Esophagus muscularis mucosa (tissue), 4 donors: ENCODE measurements at places on chromosomes 3 and 15. TPM values are rescaled to one million over a fixed set of nuclear protein-coding genes. Genes with fewer than 3 reads are reported as not detected.
A peak's percentile ranks its signal among the peaks of the same experiment; 100 is the strongest.

AP3B2 gene
- total RNA-seq: 1.8 TPM

GRM2 gene
- total RNA-seq: not detected

FOXB1 gene
- total RNA-seq: not detected

CASR gene
- not detected for total RNA-seq

HRH1 gene
- 6.2 TPM for total RNA-seq

- H3K4me1 ChIP-seq: peaks cover 55% of the 10 kb centered on the region
- DNase-seq: peak; percentile 93
- H3K36me3 ChIP-seq: no peaks in the 10 kb centered on the region
- H3K27ac ChIP-seq: no peak overlapping the region
These were observed 417.7 kb upstream of the TBL1XR1 start for GRCh38 chr3:177615015-177615414.

GRCh38 chr3:143158014-143158988 lies 38.7 kb downstream of the CHST2 start:
- no peak overlapping the region for H3K4me3 ChIP-seq
- no peaks in the 10 kb centered on the region for H3K4me1 ChIP-seq
- H3K27ac ChIP-seq: no peak overlapping the region

DNA sequence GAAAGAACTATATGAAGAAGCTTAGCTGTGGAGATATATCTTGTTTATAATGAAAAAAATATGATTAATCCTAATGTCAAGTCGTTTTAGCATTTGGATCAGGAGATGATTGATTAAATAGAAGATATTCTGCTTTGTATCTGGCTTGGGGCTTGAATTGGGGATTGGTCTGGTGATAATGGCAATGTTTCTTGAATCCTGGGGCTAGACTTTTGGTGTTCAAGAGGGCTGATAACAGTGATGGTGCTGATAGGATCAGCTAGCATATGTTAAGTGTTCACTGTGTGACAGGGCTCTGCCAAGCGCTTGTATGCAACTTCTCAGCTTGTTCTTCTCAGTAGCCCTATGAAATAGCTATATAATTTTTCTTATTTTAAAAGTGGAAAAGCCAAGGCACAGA lies 20.2 kb downstream of the CNOT10 start:
- H3K4me3 ChIP-seq: no peak overlapping the region
- no peak overlapping the region for H3K27ac ChIP-seq
- H3K36me3 ChIP-seq: peaks cover 10% of the 10 kb centered on the region

DNA sequence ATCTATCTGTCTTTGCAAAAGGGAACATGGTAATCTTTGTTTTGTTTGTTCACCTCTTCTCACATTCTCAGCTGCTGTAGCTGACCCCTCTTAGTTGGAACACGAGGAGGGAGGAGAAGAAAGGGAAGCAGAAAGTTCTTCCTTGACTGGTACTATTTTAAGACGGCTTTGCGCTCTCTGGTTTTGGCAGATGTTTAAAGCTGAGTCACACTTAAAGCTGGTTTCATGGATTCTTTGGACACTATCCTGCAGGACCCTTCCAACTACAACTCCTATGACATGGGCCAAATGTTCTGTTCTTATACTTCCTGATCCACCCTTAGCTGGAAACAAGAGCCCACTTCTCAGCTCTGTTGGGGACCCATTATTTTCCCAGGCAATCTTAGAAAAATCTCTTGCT lies 40.6 kb upstream of the FXR1 start:
- no peaks in the 10 kb centered on the region for H3K36me3 ChIP-seq
- no peak for DNase-seq
- H3K27me3 ChIP-seq: no peaks in the 10 kb centered on the region
- peaks cover 8% of the 10 kb centered on the region for H3K4me1 ChIP-seq
- H3K4me3 ChIP-seq: no peak overlapping the region

GRCh38 chr3:85838921-85839320 lies 880.1 kb downstream of the CADM2 start:
- no peaks in the 10 kb centered on the region for H3K4me1 ChIP-seq
- no peaks in the 10 kb centered on the region for H3K36me3 ChIP-seq
- no peak overlapping the region for H3K27ac ChIP-seq
- no peak overlapping the region for H3K4me3 ChIP-seq
- H3K27me3 ChIP-seq: no peaks in the 10 kb centered on the region
- no peak for DNase-seq

DNA sequence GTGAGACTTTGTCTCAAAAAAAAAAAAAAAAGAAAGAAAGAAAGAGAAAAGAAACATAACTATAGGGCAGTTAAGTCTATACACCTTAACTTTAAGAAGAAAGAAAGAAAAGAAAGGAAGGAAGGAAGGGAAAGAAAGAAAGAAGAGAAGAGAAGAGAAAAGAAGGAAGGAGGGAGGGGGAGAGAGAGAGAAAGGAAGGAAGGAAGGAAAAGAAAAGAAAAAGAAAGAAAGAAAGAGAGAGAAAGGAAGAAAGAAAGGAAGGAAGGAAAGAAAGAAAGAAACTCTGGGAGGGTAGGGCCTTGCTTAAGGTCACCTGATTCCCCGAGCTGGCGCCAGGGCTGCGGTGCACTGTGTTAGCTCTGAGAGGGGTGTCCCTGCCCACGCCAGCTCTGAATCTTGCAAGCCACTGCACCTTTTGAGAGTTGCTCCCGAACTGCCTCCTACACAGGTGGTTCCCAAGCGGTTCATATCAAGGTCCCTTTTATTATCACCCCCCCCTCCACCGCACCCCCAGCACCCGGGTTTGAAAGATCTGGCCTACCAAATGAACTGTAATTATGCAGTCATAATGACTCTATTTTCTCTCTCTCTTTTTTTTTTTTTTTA lies 39.2 kb upstream of the VPS8 start:
- H3K4me3 ChIP-seq: no peak overlapping the region
- H3K36me3 ChIP-seq: no peaks in the 10 kb centered on the region
- H3K27me3 ChIP-seq: peaks cover 17% of the 10 kb centered on the region
- H3K27ac ChIP-seq: peak overlapping the region; percentile 65

DNA sequence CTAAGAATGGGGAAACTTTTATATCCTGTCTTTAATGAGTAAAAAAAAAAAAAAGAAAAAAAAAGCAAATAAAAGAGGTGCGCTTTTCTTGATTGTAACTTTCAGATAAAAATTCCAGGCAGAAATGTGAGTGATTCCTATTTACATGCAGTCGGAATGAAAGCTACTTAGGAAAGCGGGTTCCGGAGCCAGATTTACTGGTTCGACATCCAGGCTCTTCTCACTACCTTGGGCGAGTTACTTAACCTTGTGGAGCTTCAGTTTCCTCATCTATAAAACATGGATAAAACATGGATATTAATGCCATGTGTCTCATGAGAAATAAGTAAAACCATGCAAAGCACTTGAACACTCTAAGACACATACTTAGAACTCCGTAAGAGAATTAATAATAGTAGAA lies 169.2 kb downstream of the TP63 start:
- H3K4me1 ChIP-seq: no peaks in the 10 kb centered on the region
- H3K27me3 ChIP-seq: no peaks in the 10 kb centered on the region
- DNase-seq: no peak
- no peak overlapping the region for H3K27ac ChIP-seq
- no peak overlapping the region for H3K4me3 ChIP-seq

- H3K4me1 ChIP-seq: no peaks in the 10 kb centered on the region
- no peaks in the 10 kb centered on the region for H3K36me3 ChIP-seq
- DNase-seq: no peak
- no peaks in the 10 kb centered on the region for H3K27me3 ChIP-seq
These were observed 239.3 kb downstream of the SLC9A9 start for GRCh38 chr3:143608966-143609365.

DNA sequence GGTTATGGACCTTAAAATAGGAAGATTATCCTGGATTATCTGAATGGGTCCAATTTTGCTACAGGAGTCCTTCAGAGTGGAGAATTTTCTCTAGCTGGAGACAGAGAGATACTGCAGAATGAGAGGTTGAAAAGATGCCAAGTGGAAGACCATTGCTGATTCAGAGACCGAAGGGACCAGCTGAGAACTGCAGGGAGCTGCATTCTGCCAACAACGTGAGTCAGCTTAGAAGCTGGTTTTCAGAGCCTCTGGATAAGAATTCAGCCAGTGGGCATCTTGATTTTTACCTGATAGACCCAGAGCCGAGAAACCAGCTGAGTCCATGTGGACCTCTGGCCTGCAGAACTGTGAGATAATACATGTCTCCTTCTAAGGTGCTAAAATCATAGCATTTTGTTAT lies 234.0 kb downstream of the NR2F2 start:
- H3K4me1 ChIP-seq: no peaks in the 10 kb centered on the region
- H3K27ac ChIP-seq: no peak overlapping the region
- no peak for DNase-seq

GRCh38 chr3:13042715-13043271 lies 30.4 kb downstream of the IQSEC1 start:
- peaks cover 8% of the 10 kb centered on the region for H3K4me1 ChIP-seq
- no peak for DNase-seq
- no peaks in the 10 kb centered on the region for H3K36me3 ChIP-seq
- H3K27ac ChIP-seq: no peak overlapping the region
- H3K4me3 ChIP-seq: no peak overlapping the region
- no peaks in the 10 kb centered on the region for H3K27me3 ChIP-seq

GRCh38 chr3:167115331-167115934 lies 264.7 kb downstream of the ZBBX start:
- H3K4me3 ChIP-seq: no peak overlapping the region
- H3K36me3 ChIP-seq: no peaks in the 10 kb centered on the region
- no peak overlapping the region for H3K27ac ChIP-seq
- no peaks in the 10 kb centered on the region for H3K27me3 ChIP-seq

GRCh38 chr15:24877174-24877573 lies 77.6 kb upstream of the SNRPN start:
- H3K36me3 ChIP-seq: no peaks in the 10 kb centered on the region
- no peak overlapping the region for H3K4me3 ChIP-seq
- H3K27me3 ChIP-seq: no peaks in the 10 kb centered on the region
- no peak overlapping the region for H3K27ac ChIP-seq
- H3K4me1 ChIP-seq: no peaks in the 10 kb centered on the region

DNA sequence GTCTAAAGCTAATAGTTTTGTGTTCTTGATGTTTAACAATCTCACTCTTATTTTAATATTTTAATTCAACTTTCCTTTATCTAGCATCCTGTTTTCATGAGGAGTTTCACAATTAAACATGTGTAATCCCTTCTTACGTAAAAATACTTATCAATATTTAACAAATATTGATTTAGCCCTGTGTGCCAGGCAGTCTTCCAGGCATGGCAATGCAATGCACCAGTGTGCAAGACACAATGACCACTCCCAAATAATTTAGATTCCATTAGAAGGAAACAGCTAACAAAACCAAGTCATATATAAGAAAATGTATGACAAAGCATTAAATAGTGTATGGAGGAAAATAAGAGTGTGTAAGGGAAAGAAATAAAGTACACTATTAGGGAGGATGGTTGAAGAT lies 627.1 kb upstream of the ARPP21 start:
- no peak for DNase-seq
- no peak overlapping the region for H3K4me3 ChIP-seq
- H3K27ac ChIP-seq: no peak overlapping the region
- no peaks in the 10 kb centered on the region for H3K27me3 ChIP-seq
- no peaks in the 10 kb centered on the region for H3K4me1 ChIP-seq
- H3K36me3 ChIP-seq: no peaks in the 10 kb centered on the region

GRCh38 chr3:90076136-90076535 lies 968.7 kb downstream of the EPHA3 start:
- no peak overlapping the region for H3K4me3 ChIP-seq
- DNase-seq: no peak
